ENCODE measurements at places on chromosomes 3 and 15.

- DNase-seq, result no peak
Measured at GRCh38 chr15:60416484-60416883, 18.7 kb upstream of the ANXA2 start.

DNA sequence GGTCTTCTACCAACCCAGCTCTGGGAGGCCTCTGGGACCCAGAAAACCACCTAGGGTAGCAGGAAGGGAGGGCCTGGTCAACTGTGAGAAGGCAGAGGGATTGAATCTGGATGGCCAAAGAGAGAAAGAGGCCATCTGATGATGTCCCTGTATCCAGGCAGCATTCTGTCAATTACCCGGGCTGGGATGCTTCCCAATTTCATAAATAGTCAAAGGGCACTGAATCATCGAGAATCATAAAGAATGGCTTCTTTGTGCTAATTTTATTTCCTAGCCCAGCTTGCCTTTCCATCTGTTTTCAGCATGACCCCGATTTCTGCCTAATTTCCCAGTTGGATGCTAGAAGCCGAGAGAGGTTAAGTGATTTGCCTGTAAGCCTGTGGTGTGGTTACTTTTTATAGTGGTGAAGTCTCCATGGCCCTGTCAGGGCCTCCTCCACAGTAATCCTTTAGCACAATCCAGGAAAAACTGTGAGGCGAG lies 129.2 kb downstream of the FAM43A start:
- no peak for DNase-seq

- no peak for DNase-seq
Measured at GRCh38 chr3:156859578-156859977, 33.4 kb downstream of the LEKR1 start.

- DNase-seq, result no peak
Measured at GRCh38 chr3:9512456-9513045, 41.1 kb downstream of the LHFPL4 start.

DNA sequence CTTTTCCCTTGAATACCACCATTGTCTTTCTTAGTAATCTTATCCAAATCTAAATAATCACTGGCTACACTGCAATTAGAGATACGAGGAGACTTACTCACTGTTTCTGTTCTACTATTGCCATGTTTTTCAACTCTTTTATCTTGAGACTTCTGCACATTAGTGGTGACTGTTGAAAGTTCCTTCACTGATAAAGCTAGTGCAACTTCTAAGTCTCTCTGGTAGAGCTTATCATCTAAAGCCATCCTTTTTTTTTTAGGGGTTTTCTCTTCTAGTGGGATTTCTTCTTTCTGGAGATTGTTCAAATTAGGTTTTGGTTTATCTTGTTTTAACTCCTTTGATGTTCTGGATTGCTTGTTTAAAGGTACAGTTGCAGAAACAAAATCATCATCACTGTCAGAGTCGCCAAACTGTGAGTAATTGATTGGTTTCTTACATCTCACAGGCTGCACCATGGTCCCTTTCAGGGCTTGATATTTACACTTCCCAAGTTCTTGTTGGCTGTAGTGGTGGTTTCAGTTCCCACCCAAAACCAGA lies 37.7 kb downstream of the NCK1 start:
- peak; percentile 14 for DNase-seq

GRCh38 chr3:15467227-15468181 lies 40.1 kb downstream of the EAF1 start:
- DNase-seq, result no peak

- peak; percentile 71 for DNase-seq
Measured at GRCh38 chr3:66035763-66036477, 2.8 kb downstream of the MAGI1 start.

DNA sequence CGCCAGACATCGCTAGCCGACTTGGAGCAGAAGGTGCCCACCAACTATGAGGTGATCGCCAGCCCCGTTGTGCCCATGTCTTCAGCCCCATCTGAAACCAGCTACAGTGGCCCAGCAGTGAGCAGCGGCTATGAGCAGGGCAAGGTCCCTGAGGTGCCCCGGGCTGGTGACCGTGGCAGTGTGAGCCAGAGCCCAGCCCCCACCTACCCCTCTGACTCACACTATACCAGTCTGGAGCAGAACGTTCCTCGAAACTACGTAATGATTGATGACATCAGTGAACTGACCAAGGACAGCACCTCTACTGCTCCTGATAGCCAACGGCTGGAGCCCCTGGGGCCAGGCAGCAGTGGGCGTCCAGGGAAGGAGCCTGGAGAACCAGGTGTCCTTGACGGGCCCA lies 12.9 kb upstream of the APEH start:
- DNase-seq, result peak; percentile 33

DNA sequence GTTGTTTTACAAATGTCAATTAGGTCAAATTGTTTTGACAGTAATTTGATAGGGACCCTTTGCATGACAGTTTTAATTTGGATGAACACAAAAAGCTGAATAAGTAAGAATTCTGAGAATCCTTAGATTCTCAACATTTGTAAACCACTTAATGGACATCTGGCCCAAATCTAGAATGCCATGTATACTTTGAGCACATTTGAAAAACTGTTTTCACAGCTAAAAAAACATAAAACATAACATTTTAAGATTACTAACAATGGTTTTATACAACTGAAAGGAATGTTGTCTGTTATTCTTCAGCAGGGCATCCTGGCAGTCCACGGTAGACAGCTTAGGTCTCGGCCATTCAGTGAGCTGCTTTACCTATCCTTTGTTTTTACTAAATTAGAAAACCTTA lies 34.5 kb upstream of the TM2D3 start:
- DNase-seq, result no peak

- no peak for DNase-seq
Measured at GRCh38 chr3:188706176-188706575, 465.6 kb upstream of the TPRG1 start.

Measured in astrocyte of the hippocampus (primary cell).